Endothelial cell of umbilical vein (primary cell): ENCODE measurements at places on chromosomes 5 and 9. TPM values are rescaled to one million over a fixed set of nuclear protein-coding genes. Genes with fewer than 3 reads are reported as not detected.
A peak's percentile ranks its signal among the peaks of the same experiment; 100 is the strongest.

CDH6 gene
- 0.35 TPM in 1 of 2 replicates, not detected in the other for total RNA-seq

SPATA31A3 gene
- total RNA-seq, result not detected in 2 replicates

- H3K4me3 ChIP-seq, result no peak overlapping the region
- DNase-seq, result no peak
- peaks cover 5% of the 10 kb centered on the region for H3K4me1 ChIP-seq
- no peak overlapping the region for H3K27ac ChIP-seq
- H3K27me3 ChIP-seq, result no peaks in the 10 kb centered on the region
Observed at GRCh38 chr5:81245871-81246235, 12.7 kb downstream of the CKMT2 start.

DNA sequence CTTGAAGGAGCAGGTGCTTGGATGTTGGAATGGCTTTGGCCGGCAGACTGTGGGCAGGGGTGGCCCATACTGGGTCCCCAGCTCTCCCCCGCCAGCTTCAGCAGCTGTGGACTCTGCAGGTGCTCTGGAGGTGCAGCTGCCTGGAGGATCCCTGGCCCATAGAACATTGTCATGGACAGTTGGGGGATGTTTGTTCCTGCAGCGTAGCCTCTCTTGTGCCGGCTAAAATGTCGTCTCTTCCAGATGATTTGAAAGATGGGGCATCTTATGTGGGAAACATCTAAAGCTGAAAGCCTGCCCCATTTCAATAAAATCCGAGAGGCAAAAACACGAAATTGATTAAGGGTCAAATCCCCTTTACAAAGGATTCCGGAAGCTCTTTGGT is 13.5 kb upstream of the SLC6A19 start:
- H3K36me3 ChIP-seq, result no peaks in the 10 kb centered on the region
- no peak overlapping the region for H3K27ac ChIP-seq
- DNase-seq, result no peak
- no peaks in the 10 kb centered on the region for H3K4me1 ChIP-seq
- no peak overlapping the region for H3K4me3 ChIP-seq

GRCh38 chr5:124743602-124744169 is 2.8 kb downstream of the ZNF608 start:
- H3K4me1 ChIP-seq, result peaks cover 38% of the 10 kb centered on the region
- H3K27ac ChIP-seq, result peak overlapping the region; percentile 97
- H3K4me3 ChIP-seq, result peak overlapping the region; percentile 95
- H3K36me3 ChIP-seq, result no peaks in the 10 kb centered on the region
- H3K27me3 ChIP-seq, result no peaks in the 10 kb centered on the region
